Activated naive CD4-positive, alpha-beta T cell treated with anti-CD3 and anti-CD28 coated beads, Interleukin-2, amount 10 ng/mL, durations not matched to agents 5 hours and 36 hours (primary cell): ENCODE measurements at places on chromosomes 5 and 9. TPM values are rescaled to one million over a fixed set of nuclear protein-coding genes. Genes with fewer than 3 reads are reported as not detected.

The CYLC2 gene
- total RNA-seq: not detected

The SPATA31D4 gene
- not detected for total RNA-seq

The PKD2L2 gene
- not detected for total RNA-seq

The PCYOX1L gene
- 33.4 TPM for total RNA-seq

The ORM2 gene
- not detected for total RNA-seq

The PTGES gene
- not detected for total RNA-seq
